ENCODE measurements at places on chromosomes 13 and 19.

GRCh38 chr13:46643165-46643777 is 90.3 kb downstream of the LRCH1 start:
- no peak for DNase-seq

DNA sequence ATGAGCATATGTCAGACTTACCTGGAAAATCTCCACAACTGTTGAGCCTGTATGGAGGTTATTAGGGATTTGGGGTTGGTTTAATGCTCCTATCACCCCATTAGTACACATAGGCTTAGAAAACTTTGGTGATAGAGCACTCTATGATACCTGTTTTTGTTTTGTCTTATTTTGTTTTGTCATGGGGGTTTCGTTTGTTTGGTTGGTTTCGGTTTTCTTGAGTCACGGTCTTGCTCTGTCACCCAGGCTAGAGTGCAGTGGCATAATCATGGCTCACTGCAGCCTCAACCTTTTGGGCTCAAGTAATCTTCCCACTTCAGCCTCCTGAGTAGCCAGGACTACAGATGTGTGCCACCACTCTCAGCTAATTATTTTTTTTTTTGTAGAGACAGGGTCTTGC is 70.0 kb downstream of the MZT1 start:
- DNase-seq = no peak

- DNase-seq = no peak
Measured at GRCh38 chr13:113544896-113545295, 39.7 kb upstream of the TFDP1 start.

DNA sequence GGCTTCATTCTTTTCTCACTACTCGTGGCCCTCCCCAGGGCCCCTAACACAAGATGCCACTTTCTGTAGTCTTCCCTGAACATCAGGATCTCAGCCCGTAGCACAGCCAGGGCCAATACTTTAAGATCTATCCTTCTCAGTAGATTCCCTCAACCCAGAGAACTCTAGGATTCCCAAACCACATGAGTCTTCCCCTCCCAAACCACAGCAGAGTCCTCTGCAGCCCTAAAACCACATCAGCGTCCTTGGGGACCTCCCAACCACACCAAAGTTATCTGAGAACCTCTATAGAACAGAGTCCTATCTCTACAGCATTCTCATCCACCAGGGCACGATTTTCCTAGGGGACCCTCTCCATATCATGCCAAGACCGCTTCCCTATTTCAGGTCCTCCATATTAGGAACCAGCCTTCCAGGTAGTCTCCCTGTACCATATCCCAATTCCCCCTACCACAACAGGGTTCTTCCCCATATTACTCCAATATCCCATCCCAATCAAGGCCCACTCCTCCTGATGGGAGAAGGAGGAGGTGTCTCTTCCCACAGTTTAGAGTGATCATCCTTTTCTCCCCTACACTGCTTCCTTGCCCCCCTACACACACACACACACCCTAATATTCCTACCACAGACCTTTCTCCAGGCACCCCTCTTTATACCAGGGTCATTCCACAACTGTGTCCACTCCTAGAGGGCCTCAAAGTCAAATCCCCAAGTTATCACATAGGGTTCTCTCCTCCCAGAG is 1.4 kb downstream of the DYRK1B start:
- DNase-seq = no peak

GRCh38 chr13:29948791-29949190 is 98.4 kb upstream of the UBL3 start:
- no peak for DNase-seq

DNA sequence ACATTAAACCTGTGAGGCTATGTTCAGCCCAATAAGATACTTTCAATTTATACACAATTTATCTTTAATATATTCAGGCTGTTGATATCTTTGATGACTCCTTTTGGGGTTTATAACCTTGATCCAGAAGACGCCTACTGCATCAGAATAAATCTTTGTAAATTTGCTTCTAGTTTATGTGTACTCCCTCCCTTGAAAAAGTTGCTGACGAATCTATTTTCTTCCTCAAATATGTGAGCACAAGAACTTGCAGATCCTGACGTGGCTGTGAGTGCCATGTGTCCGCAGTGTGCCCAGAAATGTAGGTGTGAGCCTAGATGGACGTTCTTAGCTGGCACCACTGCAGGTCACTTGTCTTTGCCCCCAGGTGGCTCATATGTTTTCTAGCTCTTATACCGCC is 60.6 kb upstream of the TPP2 start:
- no peak for DNase-seq

GRCh38 chr13:41224113-41225110 is 30.0 kb upstream of the KBTBD7 start:
- peak; percentile 41 for DNase-seq

GRCh38 chr13:100156788-100157187 is 67.9 kb downstream of the PCCA start:
- no peak for DNase-seq

- DNase-seq = no peak
Measured at GRCh38 chr19:18108897-18109296, 11.3 kb downstream of the MAST3 start.

- no peak for DNase-seq
Measured at GRCh38 chr13:76773448-76774094, 112.6 kb downstream of the KCTD12 start.

GRCh38 chr19:49923055-49924003 is 5.7 kb upstream of the ATF5 start:
- no peak for DNase-seq

DNA sequence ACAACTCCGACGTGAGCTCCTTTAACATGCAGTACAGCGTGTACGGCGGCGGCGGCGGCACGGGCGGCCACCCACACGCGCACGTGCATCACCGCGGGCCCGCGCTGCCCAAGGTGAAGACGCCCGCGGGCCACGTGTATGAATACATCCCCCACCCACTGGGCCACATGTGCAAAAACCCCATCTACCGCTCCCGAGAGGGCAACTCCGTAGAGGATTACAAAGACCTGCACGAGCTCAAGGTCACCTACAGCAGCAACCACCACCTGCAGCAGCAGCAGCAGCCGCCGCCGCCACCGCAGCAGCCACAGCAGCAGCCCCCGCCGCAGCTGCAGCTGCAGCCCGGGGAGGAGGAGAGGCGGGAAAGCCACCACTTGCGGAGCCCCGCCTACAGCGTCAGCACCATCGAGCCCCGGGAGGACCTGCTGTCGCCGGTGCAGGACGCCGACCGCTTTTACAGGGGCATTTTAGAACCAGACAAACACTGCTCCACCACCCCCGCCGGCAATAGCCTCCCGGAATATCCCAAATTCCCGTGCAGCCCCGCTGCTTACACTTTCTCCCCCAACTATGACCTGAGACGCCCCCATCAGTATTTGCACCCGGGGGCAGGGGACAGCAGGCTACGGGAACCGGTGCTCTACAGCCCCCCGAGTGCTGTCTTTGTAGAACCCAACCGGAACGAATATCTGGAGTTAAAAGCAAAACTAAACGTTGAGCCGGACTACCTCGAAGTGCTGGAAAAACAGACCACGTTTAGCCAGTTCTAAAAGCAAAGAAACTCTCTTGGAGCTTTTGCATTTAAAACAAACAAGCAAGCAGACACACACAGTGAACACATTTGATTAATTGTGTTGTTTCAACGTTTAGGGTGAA is 6.6 kb downstream of the SLITRK5 start:
- no peak for DNase-seq

Measured in HS-5 (cell line).